ENCODE measurements at places on chromosomes 16 and 17.

DNA sequence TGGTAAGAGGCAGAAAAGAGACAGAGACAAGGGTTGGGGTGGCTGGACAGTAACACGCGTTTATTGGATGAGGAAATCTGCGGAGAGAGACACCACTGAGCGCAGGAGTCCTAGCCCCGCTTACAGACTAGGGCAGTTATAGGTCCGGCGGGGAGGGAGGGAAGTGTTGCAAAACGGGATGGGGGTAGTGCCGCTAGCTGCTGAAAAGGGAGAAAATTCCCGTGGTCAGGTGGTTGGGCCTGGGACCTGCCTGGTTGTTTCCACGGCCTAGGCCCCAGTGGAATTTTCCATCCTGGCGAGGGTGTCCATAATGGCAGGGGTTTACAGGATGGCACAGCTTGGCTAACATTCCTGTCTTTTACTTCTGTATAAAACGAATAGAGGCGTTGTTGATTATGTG lies 5.5 kb upstream of the CPHXL2 start:
- DNase-seq = no peak

- no peak for DNase-seq
These were observed 63.4 kb downstream of the BRIP1 start for GRCh38 chr17:61799812-61800484.

- no peak for DNase-seq
These were observed 10.5 kb downstream of the MXRA7 start for GRCh38 chr17:76700270-76700616.

DNA sequence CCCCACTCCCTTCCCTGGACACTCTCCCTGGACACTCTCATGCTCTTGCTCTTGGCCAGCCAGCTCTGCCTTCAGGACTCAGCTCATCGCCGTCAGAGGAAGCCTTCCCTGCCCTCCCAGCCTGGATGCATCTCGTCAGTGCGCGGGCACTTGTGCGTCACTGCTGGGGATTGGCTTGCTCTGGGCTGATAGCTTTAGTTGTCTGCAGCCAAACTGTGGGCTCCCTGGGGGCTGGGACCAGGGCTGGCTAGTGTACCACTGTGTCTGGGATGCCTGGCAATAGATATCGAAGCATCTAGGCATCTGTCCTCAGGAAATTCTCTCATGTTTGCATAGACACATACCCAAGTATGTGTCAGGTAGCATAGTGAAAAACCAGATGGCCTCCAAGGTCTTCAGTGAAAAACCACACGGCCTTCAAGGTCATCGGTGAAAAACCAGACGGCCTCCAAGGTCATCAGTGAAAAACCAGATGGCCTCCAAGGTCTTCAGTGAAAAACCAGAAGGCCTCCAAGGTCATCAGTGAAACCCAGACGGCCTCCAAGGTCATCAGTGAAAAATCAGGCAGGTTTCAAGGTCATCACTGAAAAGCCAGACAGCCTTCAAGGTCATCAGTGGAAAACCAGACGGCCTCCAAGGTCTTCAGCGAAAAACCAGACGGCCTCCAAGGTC lies 72.0 kb downstream of the CMIP start:
- DNase-seq = no peak

DNA sequence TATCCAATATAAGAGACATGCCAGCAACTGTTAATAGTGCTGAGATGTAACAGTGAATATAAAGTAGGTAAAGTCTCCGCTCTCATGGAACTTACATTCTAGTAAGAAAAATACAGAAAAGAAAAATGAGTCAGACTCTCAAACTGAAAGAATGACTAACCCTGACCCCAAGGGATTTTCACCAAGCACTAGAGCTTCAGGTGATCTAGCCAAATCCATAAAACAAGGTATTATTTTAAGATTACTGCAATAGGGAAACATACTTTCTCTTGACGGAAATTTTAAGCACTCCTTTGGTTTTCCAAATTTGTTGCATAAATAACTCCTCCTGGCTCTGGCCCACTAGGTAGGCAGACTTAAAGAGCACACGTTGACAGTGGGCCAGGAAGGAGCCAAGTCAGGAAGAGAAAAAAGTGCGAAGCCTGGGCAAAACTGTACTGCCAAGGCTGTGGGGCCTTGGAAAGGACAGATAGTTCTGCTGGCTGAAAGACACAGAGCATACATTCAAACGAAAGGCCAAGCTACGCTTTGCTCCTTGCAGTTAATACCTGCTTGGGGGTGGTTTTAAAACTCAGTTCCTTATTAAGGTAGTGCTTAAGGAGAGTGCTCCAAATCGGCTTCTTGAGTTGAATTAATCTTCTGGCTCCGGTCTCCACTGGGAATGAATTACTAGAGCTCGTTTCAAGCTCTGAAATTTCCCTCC lies 1.4 kb downstream of the GOT2 start:
- DNase-seq = no peak

DNA sequence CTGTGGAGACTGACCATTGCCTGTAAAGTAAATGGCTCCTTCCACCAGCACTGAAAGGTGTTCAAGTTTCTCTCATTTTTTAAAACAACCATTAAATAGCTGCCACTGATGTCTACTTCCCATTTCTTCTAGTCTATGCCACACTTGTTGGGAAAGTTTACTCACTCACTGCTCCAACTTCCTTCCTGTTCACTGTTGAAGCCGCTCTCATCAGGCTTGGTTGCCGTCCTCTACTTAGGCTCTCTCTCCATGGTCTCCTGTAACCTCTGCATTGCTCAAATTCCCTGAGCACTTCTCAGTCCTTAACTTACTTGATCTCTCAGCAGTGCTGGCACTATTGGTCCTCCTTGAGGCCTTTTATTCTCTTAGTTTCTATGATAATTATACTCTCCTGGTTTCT lies 32.4 kb downstream of the SNX11 start:
- DNase-seq = no peak

GRCh38 chr16:89161763-89162713 lies 9.5 kb upstream of the CDH15 start:
- no peak for DNase-seq

GRCh38 chr17:29376667-29377270 lies 13.4 kb upstream of the TAOK1 start:
- no peak for DNase-seq

DNA sequence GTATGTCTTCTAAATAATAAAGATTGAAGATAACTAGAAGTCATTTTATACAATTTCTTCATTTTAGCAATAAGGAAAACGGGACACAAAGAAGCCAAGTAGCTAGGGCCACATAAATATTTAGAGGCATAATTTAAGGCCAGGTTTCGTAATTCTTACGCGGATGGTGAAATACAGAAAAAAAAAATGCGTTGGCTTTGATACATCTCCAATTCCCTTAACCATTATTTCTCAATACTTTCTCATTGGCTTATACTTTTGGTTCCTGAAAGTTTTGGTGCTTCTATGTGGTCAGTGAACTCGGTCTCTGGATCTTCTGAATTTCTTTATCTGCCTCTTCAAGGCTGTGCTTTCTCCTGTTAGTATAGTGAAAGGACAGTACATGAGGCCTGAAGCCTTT lies 888.1 kb downstream of the KCNJ2 start:
- no peak for DNase-seq

- no peak for DNase-seq
These were observed 65.4 kb upstream of the B4GALNT2 start for GRCh38 chr17:49067163-49067562.

- DNase-seq = no peak
These were observed 65.5 kb downstream of the PLD6 start for GRCh38 chr17:17140590-17140980.

DNA sequence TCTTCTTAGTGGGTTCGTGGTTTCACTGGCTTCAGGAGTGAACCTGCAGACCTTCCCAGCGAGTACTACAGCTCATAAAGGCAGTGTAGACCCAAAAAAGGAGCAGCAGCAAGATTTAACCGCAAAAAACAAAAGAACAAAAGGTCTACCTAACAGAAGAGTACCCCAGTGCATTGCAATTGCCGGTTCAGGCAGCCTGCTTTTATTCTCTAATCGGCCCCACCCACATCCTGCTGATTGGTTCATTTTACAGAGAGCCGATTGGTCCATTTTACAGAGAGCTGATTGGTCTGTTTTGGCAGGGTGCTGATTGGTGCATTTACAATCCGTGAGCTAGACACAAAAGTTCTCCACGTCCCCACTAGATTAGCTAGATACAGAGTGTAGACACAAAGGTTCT lies 2.0 kb upstream of the ARRB2 start:
- no peak for DNase-seq

- no peak for DNase-seq
These were observed 7.8 kb downstream of the OR3A2 start for GRCh38 chr17:3378321-3378720.

GRCh38 chr16:3112058-3112880 lies at the start of gene ZNF205:
Gene ZNF205, plus strand, starts transcription at chr16:3112586. Its CDS starts 845 bp downstream, at chr16:3113431.
- peak; percentile 53 for DNase-seq

DNA sequence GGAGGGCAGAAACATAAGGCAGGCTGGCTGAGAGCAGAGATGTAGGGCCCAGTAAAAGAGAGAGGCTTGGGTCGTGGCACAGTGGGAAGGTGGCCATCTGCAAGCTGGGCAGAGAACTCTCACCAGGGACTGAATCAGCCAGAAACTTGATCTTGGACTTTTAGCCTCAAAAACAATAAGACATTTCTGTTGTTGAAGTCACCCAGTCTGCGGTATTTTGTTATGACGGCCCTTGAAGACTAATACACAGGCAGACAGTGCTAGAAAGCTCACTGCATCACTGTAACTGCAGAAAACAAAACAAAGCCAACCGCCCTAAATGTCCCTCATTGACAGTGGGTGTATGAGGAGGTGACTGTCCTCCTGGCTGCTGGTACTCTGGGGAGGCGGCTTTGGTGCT lies 3.9 kb upstream of the JPH3 start:
- DNase-seq = no peak

- no peak for DNase-seq
These were observed 20.8 kb upstream of the ZFHX3 start for GRCh38 chr16:73068541-73069401.

DNA sequence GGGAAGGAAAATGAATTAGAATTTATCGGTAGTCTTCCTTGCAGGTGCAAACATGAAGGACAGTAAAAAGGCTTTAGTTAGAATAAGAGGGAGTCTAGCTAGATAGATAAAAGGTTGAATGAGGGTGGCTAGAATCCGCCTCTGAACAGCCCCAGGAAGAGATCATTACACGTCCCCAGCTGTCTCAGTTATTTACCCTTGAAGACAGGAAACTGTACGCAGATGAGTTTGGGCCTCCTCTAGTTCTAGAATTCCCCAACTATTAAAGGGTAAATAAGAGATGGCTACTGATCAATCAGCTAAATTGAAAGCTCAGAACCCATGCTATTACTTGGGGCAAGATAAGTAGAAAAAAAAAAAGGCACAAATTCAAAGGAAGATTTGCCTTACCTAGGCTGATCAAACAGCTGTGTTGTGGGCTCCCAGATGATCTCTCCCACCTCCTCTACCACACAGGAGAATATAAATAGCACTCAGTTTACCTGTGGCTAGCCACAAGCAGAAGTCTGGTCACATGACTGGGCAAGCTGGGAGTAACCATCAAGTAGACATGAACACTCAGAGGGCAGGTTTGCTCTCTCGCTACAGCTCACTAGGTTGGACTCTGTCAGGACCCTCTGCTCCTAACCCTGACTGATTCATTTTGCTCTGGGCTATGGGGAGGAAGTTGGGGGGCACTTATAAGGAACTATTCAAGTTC lies 17.0 kb downstream of the FAM117A start:
- no peak for DNase-seq

- no peak for DNase-seq
These were observed 1.8 kb upstream of the RILP start for GRCh38 chr17:1651559-1651844.

DNA sequence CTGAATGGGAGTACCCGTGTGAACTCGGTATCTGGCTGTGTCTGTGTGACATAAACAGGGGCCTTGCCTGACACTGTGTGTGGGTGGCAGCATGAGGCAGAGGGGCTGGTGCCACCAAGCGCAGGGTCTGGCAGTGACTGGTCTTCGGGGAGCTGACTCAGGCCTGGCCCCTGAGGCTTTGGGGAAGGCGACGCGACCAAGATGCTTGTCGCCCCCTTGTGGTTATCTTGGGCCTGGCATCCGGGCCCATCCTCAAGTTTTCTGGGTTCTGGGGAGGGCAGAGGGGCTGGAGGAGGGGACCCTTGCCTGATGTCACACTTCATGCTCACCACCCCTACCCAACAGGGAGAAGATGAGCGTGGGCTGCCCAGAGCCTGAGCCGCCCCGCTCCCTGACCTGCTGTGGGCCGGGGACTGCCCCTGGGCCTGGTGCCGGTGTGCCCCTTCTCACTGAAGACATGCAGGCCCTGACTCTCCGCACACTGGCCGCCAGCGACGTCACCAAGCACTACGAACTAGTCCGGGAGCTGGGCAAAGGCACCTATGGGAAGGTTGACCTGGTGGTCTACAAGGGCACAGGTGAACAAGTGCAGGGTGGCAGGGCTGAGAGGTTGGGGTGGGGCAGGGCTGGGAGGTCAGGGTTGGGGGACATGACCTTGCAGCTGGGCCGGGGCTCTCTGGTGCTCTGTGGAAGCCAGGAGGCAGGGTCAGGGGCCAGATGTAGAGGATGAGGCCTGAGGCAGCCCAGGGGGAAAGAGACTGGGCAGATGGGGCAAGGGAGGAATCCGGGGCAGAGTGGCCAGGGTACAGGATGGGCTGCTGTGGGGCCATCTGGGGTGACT lies 24.9 kb downstream of the SBK1 start:
- no peak for DNase-seq

DNA sequence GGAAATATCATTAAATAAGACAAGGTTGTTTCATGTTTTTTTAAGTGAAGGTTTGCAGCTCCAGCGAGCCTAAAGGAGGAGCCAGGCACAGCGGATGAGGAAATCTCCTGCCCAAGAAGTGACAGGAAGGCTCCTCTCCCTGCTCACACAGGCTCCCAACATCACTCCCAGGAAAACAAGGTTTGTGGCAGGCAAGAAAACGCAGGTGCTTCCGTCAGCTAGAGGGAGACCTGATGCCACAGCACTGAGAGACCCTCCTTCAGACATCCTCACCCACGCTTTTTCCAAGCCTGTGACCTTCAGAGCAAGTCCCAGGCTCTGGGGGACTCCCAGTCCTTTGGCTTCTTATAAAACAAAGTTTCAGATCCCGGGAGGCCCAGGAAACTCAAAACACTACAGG lies 89.7 kb downstream of the ZNF423 start:
- no peak for DNase-seq

DNA sequence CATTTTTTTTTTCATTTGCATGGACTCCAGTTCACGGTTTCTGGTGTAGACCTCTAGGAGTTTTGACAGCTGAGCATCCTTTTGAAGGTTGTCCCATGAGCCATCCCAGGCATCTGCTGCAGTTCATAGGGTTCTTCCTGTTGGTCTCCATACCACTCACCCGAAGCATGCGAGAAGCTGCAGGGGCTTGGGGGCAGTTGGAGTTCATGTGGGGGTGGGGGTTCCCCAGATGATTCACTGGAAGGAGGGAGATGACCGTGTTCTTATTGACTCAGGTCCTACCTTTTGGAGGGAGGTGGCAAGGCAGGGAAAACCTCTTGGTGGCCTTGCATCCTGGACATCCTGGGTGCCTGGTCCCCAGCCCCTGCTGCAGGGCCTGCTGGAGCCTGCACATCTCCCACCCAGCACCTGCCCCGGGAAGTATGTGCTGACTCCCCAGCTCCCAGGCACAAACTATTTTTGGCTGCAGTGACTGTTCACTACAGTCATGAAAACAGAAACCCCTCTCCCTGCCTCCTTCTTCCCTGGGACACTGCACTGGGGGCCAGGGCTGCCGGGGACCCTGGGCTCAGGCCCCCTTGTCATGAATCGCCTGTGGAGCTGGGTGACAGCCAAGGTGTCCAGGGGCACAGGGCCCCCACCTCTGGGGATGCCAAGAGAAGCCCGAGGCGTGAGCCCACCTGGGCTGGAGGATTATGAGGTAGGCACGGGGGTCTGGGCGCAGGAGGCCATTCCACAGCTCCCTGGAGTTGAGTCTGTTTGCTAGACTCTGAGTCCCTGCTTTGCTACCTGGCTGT lies 64.9 kb upstream of the LGALS9 start:
- DNase-seq = no peak
